Mesothelial cell of epicardium (in vitro differentiated cells): ENCODE measurements at places on chromosomes 16 and 17. TPM values are rescaled to one million over a fixed set of nuclear protein-coding genes. Genes with fewer than 3 reads are reported as not detected.

The GPRC5B gene
- 31.3 to 36.5 TPM (median 34.2 TPM) in 3 replicates for total RNA-seq

DNA sequence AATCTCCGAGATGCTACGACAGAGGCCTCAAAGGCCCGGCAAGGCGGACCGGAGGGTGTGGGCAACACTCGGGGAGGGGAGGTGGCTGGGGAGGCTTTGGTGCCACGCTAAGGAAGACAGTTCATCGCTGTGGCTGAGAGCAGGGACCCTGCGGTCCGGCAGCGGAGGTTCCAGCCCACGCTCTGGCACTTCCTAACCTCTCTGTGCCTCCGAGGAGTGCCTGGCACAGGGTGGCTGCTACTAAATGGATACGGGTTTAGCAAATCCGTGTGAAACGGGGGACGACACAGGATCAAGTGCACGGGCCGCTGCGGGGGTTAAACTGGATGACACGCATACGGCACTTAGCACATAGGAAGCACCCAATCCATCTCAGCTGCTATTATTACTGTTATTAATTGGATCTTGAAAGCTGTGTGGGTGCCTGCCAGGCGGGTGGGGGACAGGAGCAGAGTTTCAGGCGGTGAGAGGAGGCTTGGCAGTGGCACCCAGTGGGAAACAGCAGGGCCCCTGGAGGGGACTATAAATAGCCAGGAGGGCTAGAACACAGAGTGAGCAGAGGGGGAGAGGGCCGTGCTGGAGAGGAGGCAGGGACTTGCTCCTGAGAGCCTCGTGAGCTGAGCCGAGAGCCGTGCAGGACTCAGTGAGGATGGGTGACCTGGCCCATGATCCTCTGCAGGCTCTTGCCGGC is 45.0 kb downstream of the ABR start:
- no peak overlapping the region for H3K4me3 ChIP-seq
- DNase-seq = no peak
- peaks cover 4% of the 10 kb centered on the region for H3K36me3 ChIP-seq

The HAS3 gene
- 0.86 to 1.2 TPM (median 0.92 TPM) in 3 replicates for total RNA-seq

The P2RX5 gene
- total RNA-seq = 0.18 to 0.66 TPM (median 0.24 TPM) in 3 replicates

The CPHXL2 gene
- not detected in 3 replicates for total RNA-seq

GRCh38 chr16:35182043-35182677 is 1722.7 kb downstream of the TP53TG3F start:
- DNase-seq = no peak
- no peaks in the 10 kb centered on the region for H3K27me3 ChIP-seq
- no peak overlapping the region for H3K27ac ChIP-seq
- H3K4me3 ChIP-seq = no peak overlapping the region

The SRCIN1 gene
- 19.4 to 21.4 TPM (median 20.8 TPM) in 3 replicates for total RNA-seq

- peak; percentile 68 for DNase-seq
- H3K4me1 ChIP-seq = no peaks in the 10 kb centered on the region
Observed at GRCh38 chr16:88437367-88437964, 15.6 kb upstream of the ZFPM1 start.

DNA sequence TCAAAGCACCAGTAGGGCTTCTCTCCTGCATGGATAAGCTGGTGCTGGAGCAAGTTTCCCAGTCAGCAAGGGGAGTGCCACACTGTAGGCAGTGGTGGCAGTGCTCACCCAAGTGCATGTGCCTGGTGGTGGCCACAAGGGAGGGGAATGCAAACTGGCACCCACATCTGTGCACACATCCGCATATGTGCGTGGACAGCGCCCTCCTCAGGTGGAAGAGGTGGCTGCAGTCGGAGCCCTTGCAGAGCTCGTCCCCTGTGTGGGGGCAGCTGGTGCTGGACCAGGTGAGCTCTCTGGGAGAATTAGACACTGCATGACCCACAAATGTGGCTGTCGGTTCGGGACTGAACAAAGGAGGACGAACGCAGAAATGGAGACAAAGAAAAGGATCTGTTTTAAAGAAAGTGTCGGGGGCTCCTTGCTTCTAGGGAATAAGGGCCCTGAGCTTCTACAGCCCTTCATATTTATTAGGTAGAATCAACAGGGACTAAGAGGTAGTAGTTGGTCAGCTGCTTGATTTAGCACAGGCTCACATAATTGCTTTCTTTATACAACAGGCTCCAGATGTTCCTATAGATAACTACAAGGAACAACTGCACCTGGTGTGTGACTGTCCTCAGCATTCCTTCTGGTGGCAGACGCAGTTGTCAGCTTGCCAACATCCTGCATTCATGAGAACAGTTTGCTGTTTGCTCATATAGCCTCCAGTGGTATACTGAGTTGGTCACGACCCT is 5.3 kb upstream of the ZNF689 start:
- no peaks in the 10 kb centered on the region for H3K36me3 ChIP-seq
- H3K4me1 ChIP-seq = peaks cover 1% of the 10 kb centered on the region

- no peak overlapping the region for H3K27ac ChIP-seq
- H3K27me3 ChIP-seq = no peaks in the 10 kb centered on the region
- peaks cover 20% of the 10 kb centered on the region for H3K4me1 ChIP-seq
- no peak for DNase-seq
Observed at GRCh38 chr17:32824334-32824733, 52.6 kb downstream of the MYO1D start.

The TMEM114 gene
- not detected in 3 replicates for total RNA-seq

GRCh38 chr17:49898366-49899190 is 50.7 kb upstream of the TAC4 start:
- DNase-seq = no peak
- peaks cover 41% of the 10 kb centered on the region for H3K27me3 ChIP-seq
- no peak overlapping the region for H3K27ac ChIP-seq
- H3K4me3 ChIP-seq = no peak overlapping the region
- H3K4me1 ChIP-seq = peaks cover 27% of the 10 kb centered on the region

The DOC2B gene
- 55.3 to 60.2 TPM (median 59.6 TPM) in 3 replicates for total RNA-seq

- no peak for DNase-seq
- no peaks in the 10 kb centered on the region for H3K27me3 ChIP-seq
- peaks cover 33% of the 10 kb centered on the region for H3K4me1 ChIP-seq
- peak overlapping the region; percentile 46 for H3K4me3 ChIP-seq
- peak overlapping the region; percentile 53 for H3K27ac ChIP-seq
Observed at GRCh38 chr16:24731722-24732419, 2.4 kb downstream of the TNRC6A start.

DNA sequence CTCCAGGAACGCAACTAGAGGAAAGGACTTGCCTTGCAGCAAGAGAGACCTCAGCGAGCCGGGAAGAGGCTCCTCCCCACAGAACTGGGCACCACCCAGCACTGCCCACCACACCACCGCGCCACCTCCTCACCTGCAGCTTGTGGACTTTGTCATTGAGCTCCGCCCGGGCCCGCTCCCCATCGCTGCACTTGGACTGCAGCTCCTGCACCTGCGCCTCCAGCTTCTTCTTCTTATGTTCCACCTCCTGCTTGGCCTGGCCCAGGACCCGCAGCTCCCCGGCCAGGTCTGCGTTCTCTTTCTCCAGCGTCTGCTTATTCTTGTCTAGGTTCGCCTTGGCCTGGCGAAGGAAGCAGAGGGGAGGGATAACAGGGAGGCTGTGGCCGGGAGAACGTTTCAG is 76.7 kb downstream of the NDE1 start:
- H3K27ac ChIP-seq = no peak overlapping the region
- no peak overlapping the region for H3K4me3 ChIP-seq
- no peaks in the 10 kb centered on the region for H3K27me3 ChIP-seq

The KRT24 gene
- not detected in 3 replicates for total RNA-seq

- no peak overlapping the region for H3K4me3 ChIP-seq
- H3K36me3 ChIP-seq = no peaks in the 10 kb centered on the region
- no peak for DNase-seq
- peaks cover under 1% of the 10 kb centered on the region for H3K27me3 ChIP-seq
- peaks cover 43% of the 10 kb centered on the region for H3K4me1 ChIP-seq
Observed at GRCh38 chr16:23902034-23902747, 66.4 kb downstream of the PRKCB start.

GRCh38 chr17:9402590-9403199 is 172.9 kb downstream of the STX8 start:
- no peaks in the 10 kb centered on the region for H3K27me3 ChIP-seq
- H3K36me3 ChIP-seq = peaks cover 13% of the 10 kb centered on the region
- DNase-seq = no peak
- H3K27ac ChIP-seq = no peak overlapping the region

The TOM1L2 gene
- total RNA-seq = 122 to 126 TPM (median 123 TPM) in 3 replicates

The HASPIN gene
- total RNA-seq = 4.2 to 5.2 TPM (median 4.4 TPM) in 3 replicates

The POLR3E gene
- 68.9 to 71.4 TPM (median 69.7 TPM) in 3 replicates for total RNA-seq

The ZPBP2 gene
- not detected in 3 replicates for total RNA-seq

The SEPTIN1 gene
- total RNA-seq = 0.86 to 1.6 TPM (median 1.4 TPM) in 3 replicates

- H3K27ac ChIP-seq = peak overlapping the region; percentile 99
- DNase-seq = no peak
- peaks cover 10% of the 10 kb centered on the region for H3K36me3 ChIP-seq
Observed at GRCh38 chr17:42522263-42522790, 13.7 kb upstream of the NAGLU start.

- H3K27me3 ChIP-seq = no peaks in the 10 kb centered on the region
- no peaks in the 10 kb centered on the region for H3K4me1 ChIP-seq
- no peak overlapping the region for H3K4me3 ChIP-seq
- DNase-seq = no peak
- H3K27ac ChIP-seq = no peak overlapping the region
- peaks cover 24% of the 10 kb centered on the region for H3K36me3 ChIP-seq
Observed at GRCh38 chr17:28612531-28612930, 1.5 kb downstream of the RSKR start.

DNA sequence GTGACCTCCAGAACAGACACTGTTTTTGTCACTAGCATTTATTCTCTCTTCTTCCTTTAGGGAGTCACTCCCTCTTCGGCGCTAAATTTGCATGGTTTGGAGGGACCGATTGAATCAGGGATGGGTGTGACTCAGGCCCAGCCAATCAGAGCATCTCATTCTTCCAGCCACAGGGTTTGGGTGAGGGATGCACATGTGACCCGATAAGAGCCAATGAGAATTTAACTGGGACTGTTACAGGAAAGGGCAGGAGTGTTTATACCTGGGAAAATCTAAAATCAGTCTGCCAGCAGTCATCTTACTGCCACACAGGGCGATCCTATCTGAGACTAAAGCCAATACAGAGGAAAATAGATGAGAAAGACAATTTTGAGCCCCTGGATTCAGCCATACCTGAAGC is 351.2 kb upstream of the ERCC4 start:
- H3K27ac ChIP-seq = no peak overlapping the region
- no peaks in the 10 kb centered on the region for H3K36me3 ChIP-seq
- no peaks in the 10 kb centered on the region for H3K4me1 ChIP-seq
- H3K4me3 ChIP-seq = no peak overlapping the region
- peaks cover 17% of the 10 kb centered on the region for H3K27me3 ChIP-seq

- no peak overlapping the region for H3K4me3 ChIP-seq
- peaks cover 29% of the 10 kb centered on the region for H3K4me1 ChIP-seq
- peaks cover 9% of the 10 kb centered on the region for H3K36me3 ChIP-seq
- no peaks in the 10 kb centered on the region for H3K27me3 ChIP-seq
Observed at GRCh38 chr17:62718429-62718828, 89.7 kb downstream of the MARCHF10 start.

DNA sequence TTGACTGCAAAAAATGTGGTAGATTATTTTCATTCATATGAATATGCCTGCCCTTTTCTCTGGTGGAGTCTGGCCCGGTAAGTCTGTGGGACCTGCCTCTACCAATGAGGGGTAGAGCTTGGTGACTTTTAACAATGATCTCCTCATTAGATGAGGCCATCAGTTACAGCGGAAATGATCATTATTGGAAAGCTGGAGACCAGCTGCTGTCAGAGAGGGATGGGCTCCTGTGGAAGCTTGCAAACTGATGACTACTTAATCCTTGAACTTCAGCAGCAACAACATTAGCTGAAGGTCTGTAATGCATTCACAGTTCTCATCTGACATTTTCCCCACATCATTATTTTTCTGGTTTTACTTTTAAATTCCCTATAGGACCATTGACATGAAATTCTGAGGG is 194.1 kb downstream of the CDH13 start:
- H3K36me3 ChIP-seq = no peaks in the 10 kb centered on the region
- no peaks in the 10 kb centered on the region for H3K4me1 ChIP-seq
- H3K27ac ChIP-seq = no peak overlapping the region
- H3K4me3 ChIP-seq = no peak overlapping the region
- H3K27me3 ChIP-seq = no peaks in the 10 kb centered on the region

- no peak overlapping the region for H3K27ac ChIP-seq
- no peak overlapping the region for H3K4me3 ChIP-seq
- peaks cover 10% of the 10 kb centered on the region for H3K27me3 ChIP-seq
- DNase-seq = no peak
- H3K36me3 ChIP-seq = peaks cover 4% of the 10 kb centered on the region
Observed at GRCh38 chr16:2710021-2710710, 9.9 kb downstream of the PRSS27 start.

GRCh38 chr17:7711051-7711755 is 6.2 kb downstream of the EFNB3 start:
- DNase-seq = no peak
- H3K4me3 ChIP-seq = no peak overlapping the region
- H3K27ac ChIP-seq = no peak overlapping the region
- peaks cover 13% of the 10 kb centered on the region for H3K4me1 ChIP-seq
- peaks cover 4% of the 10 kb centered on the region for H3K36me3 ChIP-seq
- peaks cover 33% of the 10 kb centered on the region for H3K27me3 ChIP-seq

DNA sequence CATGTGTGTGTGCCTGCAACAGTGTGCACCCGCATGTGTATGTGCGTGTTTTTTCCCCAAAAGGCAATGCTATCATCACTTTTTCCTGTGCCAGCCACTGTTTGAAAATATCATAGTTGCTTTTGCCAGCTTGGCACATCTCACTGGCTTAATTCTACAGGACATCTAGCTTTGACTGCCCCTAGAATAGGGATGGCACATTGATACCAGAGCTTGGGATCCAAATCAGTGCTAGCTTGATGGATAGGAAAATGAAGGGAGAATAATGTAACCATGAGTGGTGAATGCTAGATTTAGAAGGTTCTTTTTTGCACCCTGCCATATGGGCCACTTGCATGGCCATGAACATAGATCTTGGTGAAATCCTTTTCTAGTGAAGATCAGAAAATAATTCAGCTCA is 72.7 kb downstream of the HS3ST4 start:
- no peak for DNase-seq
- no peak overlapping the region for H3K27ac ChIP-seq
- H3K36me3 ChIP-seq = no peaks in the 10 kb centered on the region

- no peaks in the 10 kb centered on the region for H3K36me3 ChIP-seq
- no peak overlapping the region for H3K27ac ChIP-seq
- peaks cover 19% of the 10 kb centered on the region for H3K4me1 ChIP-seq
- no peak for DNase-seq
- H3K4me3 ChIP-seq = no peak overlapping the region
- peaks cover 7% of the 10 kb centered on the region for H3K27me3 ChIP-seq
Observed at GRCh38 chr17:19411631-19412030, 599 bp downstream of the RNF112 start.

- no peaks in the 10 kb centered on the region for H3K27me3 ChIP-seq
- no peak overlapping the region for H3K4me3 ChIP-seq
- H3K27ac ChIP-seq = no peak overlapping the region
- H3K4me1 ChIP-seq = no peaks in the 10 kb centered on the region
Observed at GRCh38 chr16:35797811-35798210, 2338.4 kb downstream of the TP53TG3F start.

The ASPA gene
- total RNA-seq = 0.07 to 0.16 TPM in 2 of 3 replicates, not detected in the other
